ENCODE measurements at places on chromosomes 1 and 21.

DNA sequence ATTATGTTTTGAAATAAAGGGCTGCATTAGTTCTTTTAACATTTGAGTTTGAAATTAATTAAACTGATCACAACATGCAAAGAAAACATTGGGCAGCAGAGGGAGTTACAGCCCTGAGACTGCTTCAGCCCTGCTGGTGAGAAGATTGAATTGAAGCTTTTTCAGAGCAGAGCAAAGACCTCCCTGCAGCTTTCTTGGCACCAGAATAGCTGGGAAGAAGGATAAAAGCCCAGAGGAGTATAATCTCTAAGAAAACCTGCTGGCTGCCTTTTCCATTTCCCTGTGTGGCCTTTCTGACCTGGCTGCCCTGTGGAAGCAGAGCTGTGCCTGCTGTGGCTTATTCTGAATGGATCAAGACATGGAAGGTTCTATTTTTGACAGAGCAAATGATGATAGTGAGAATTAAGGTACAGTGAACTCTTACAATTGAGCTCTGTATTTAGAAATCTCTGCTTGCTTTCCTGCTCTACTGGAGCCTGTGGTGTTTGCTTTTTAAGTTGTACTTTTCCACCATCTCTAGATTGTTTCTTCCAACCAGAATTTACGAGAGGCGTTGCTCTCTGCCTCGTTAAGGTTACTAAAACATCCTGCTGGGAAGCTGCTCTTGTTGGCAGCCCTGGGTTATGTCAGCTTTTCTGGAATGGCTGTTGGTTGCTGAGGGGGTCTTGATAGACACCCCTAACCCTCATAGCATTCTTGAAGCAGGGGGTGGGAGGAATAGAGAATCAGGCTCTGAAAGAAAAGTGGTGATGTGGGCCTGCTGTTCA lies 9.9 kb downstream of the SNRPE start:
- no peak for DNase-seq

- DNase-seq, result no peak
Observed at GRCh38 chr21:14533499-14534428, 12.4 kb downstream of the SAMSN1 start.

DNA sequence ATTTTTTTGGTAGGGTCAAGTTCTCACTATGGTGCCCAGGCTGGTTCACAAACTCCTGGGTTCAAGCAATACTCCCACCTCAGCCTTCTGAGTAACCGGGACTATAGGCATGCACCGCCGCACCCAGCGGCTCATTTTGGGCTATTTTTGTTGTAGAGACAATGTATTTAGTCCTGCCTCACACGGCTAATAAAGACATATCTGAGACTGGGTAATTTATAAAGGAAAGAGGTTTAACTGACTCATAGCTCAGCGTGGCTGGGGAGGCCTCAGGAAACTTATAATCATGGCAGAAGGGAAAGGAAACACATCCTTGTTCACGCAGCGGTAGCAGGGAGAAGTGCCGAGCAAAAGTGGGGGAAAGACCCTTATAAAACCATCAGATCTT lies 4.2 kb downstream of the CELA2A start:
- no peak for DNase-seq

DNA sequence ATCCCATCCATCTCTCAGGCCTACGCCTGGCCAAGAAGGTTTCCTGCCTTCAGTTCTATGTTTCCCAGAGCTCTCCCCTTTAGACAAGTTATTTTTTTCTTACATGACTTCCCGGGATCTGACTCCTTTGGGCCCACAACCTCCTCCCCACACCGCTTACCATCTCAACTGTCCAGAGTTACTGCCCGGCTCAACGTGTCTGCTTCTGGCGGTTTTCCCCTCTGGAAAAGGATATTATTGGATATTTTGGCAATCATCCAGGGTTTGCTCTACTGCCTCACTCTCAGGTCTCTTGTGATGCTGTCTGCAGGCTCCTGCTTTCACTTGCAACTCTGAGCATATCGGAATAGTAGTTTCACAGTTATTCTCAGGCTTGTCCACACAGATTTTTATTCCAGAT lies 318.2 kb upstream of the CAMK1G start:
- no peak for DNase-seq

DNA sequence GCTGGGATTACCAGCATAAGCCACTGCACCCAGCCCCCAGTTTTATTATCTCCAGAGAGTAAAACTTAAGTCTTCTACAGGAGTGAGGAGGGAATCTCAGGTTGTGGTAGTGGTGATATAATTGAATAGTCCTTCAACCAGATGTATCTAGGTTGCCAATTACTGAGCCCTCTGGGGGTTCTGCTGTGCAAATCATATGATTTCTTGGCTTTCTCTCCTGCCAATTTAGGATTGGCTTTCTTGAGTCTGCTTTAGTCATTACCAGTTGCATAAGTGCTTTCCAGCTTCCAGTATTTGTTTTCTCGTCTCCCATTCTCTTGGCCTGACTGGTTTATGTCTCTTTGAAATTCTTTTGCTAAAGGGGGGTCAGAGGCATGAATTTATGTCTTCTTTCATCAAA lies 11.1 kb downstream of the CPT2 start:
- no peak for DNase-seq

GRCh38 chr1:12738934-12739333 lies 7.1 kb upstream of the CFAP107 start:
- DNase-seq, result no peak

- no peak for DNase-seq
Observed at GRCh38 chr1:1275836-1276235, 2.2 kb upstream of the UBE2J2 start.

- no peak for DNase-seq
Observed at GRCh38 chr1:91349524-91349923, 55.1 kb downstream of the HFM1 start.

GRCh38 chr1:228018961-228019721 lies 12.3 kb downstream of the WNT3A start:
- no peak for DNase-seq

- DNase-seq, result no peak
Observed at GRCh38 chr1:114040273-114041015, 61.2 kb downstream of the OLFML3 start.

DNA sequence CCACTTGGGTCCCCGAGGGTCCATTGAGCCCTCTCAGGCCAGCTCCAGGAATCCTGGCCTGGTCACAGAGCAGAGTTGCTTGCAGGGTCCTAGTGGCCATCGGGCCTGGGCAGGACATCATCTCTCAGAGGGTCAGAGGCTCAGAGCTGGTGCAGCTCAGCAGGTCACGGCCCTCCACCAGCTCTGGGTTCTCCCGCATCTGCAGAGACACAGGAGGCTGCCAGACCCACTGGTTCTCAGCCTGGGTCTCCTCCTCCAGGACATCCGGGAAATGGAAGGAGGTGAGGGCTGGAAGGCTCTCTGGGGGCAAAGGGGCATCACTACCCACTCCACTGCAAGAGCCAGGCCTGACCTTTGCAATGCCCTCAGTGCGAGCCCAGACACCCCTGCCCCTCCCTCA lies 6.5 kb downstream of the TMEM54 start:
- no peak for DNase-seq

DNA sequence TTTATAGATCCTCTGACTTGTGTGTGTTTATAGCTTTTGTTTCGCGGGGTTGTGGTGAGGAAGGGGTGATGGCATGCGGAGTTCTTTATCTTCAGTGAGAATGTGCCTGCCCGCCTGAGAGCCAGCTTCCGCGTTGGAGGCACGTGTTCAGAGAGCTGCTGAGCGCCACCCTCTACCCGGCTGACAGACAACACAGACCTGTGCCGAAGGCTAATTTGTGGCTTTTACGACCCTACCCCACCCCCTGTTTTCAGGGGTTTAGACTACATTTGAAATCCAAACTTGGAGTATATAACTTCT lies 14.4 kb upstream of the CD101 start:
- no peak for DNase-seq

DNA sequence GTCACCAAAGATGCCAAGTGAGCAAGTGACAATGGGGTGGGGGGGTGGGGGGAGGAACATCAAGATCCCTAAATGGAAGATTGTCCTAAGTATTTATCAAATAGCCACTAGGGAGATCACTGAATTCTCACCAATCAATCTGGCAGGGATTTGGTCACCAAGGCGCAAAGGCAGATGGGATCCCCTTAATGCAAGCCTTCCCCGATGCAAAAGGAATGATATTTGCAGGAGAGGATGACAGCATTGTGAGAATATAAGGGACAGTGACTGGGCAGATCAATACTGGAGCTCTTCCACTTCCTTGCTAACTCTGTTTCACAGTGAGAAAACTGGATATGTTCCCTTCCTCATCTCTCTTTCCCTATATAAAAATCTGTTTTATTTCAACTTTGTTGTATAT lies 40.9 kb downstream of the DUSP10 start:
- DNase-seq, result no peak

DNA sequence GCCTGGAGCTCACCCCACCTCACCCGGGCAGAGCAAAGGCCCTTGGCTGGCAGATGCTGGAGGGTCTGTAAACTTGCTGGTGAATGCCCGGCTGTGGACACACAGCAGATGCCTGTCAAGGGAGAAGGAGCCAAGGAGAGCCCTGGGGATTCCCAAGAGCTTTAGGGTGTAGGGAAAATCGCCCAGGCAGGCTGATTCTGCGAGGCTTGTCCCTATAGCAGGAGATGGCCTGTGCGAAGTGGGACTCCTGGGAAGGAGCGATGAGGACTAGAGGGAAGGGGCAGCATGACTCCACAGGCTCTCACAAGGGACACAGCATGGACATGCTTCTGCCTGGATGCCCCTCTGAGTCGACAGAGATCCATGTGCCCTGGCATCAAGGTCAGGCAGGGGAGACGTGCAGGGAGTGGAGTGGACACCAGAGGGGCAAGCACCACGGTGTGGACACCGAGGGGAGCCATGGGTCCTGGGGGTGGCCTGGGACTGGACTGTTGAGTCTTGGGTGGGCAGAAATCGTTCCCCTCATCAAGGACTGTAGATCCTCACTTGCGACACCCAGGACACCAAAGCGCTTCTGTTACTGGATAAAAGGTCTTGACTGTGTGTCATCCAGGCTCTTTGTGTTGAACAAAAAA lies 71.4 kb upstream of the ABCG1 start:
- DNase-seq, result no peak

DNA sequence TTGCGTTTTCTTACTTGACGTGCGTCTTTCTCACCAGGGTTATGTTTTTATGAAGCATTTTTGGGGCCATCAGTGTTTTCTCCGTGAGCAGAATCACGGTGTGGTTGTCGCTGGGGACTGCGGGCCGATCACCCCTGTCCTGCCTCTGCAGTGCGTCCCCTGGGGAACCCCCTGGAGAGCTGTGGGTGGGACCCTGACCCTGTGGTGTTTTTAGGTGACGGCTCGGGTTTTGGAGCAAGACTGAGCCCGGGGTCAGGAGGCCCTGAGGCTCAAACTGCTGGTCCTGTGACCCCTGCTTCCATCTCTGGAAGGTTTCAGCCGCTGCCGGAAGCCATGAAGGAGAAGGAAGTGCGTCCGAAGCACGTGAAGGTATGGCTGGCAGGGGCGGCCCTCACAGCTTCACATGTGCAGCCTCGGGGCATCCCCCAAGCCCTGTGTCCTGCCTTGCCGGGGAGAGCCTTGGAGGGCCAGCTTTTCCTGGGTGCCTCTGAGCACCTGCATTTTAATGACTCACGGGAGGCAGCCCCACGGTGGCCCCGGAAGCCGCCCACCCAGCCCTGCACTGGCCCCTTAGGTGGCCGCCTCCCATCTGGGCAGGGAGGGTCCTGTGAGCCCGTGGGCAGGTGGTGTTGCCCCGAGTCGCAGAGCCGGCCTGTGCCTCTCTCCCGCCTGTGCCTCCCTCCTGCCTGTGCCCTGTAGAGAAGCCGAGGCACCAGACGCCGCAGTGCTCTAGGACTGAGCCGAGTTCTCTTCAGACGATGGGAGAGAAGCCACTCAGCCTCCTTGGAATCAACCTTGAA lies 36.7 kb upstream of the DIP2A start:
- DNase-seq, result no peak

DNA sequence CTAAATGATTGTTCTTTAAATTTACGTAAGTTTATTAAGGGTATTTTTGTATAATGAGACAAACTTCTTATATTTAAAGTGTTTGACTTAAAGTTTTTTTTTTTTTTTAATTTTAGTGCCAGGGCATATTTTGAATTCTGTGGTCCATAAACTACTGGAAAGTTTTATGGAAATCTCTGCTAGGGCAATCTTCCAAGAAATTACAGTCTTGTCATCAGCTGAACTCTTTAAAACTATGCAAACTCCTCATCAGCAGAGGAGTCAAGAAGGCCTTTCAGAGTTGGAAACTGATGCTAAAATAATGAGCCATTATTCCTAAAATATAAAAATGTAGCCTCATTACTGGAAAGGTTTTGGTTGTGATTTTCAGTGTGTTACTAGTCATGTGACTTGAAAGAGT lies 1201.9 kb downstream of the BRINP3 start:
- no peak for DNase-seq

- no peak for DNase-seq
Observed at GRCh38 chr21:37367703-37368540, 1.3 kb downstream of the DYRK1A start.

GRCh38 chr1:151009206-151009587 lies 948 bp downstream of the PRUNE1 start:
- DNase-seq, result peak; percentile 39

DNA sequence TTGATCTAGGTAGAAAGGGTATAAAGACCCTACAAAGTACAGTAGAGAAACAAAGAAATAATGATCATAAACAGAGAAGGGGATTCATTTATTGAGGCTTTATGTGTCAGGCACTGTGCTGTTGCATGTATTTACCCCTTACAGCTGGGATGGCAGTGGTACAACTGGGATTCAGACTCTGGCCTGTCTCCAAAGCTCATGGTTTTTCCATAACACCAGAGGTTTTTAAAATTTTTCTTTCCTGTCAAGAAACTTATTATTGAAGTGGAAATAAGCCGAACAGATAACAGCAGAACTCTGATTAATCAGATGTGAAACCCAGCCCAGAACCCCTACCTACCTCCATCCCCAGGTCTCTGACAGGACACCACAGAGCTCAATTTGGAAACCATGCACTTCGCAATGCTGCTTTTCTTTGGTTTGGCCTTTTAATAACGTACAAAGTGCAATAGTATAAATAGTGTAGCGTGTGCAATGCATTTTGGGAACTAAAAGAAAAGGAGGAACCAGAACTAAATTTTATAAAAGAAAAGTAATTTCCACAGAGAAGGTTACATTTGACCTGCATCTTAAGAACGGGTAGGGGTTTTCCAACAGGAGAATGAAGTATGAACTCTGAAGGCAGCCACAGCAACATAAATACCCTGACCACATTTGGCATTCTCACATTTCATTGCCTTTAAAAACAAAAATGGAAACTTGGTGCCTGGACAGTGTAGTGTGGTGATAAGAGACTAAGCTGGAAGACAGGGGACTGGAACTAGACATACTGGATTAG lies 92.0 kb upstream of the S1PR1 start:
- no peak for DNase-seq

- DNase-seq, result no peak
Observed at GRCh38 chr1:33168556-33169289, 13.1 kb downstream of the TRIM62 start.

DNA sequence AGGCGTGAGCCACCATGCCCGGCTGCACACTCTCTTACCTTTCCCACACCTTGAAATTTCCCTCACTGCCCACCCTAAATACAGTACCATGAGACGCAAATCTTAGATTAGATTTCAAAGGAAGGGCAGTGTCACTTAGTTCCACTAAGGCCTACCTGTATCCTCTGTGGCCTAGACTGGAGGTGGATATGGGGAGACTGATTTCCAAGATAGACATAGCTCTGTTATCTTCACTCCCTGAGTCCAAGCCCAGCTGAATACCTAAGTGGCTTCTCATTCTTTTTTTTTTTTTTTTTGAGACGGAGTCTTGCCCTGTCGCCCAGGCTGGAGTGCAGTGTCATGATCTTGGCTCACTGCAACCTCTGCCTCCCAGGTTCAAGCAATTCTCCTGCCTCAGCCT lies 89.0 kb downstream of the SLC16A1 start:
- no peak for DNase-seq

All from BJ (cell line).